T-cell (primary cell): ENCODE measurements at places on chromosomes 6 and 20. TPM values are rescaled to one million over a fixed set of nuclear protein-coding genes. Genes with fewer than 3 reads are reported as not detected.

The DUSP22 gene
- 32.0 TPM for total RNA-seq

The TRIM39 gene
- total RNA-seq, result 50.6 TPM

The RIMS4 gene
- 0.12 TPM for total RNA-seq

GRCh38 chr20:44031781-44032582 is 117.3 kb downstream of the TOX2 start:
- H3K27ac ChIP-seq, result no peak overlapping the region
- H3K36me3 ChIP-seq, result no peaks in the 10 kb centered on the region
- DNase-seq, result no peak
- no peak overlapping the region for H3K4me3 ChIP-seq
- no peaks in the 10 kb centered on the region for H3K27me3 ChIP-seq
- peaks cover 16% of the 10 kb centered on the region for H3K4me1 ChIP-seq

- H3K27ac ChIP-seq, result no peak overlapping the region
- peaks cover 87% of the 10 kb centered on the region for H3K36me3 ChIP-seq
- DNase-seq, result no peak
- no peak overlapping the region for H3K4me3 ChIP-seq
- H3K4me1 ChIP-seq, result peaks cover 25% of the 10 kb centered on the region
- H3K27me3 ChIP-seq, result no peaks in the 10 kb centered on the region
Measured at GRCh38 chr6:35318196-35319171, 20.9 kb downstream of the DEF6 start.

- H3K27me3 ChIP-seq, result no peaks in the 10 kb centered on the region
- H3K4me1 ChIP-seq, result no peaks in the 10 kb centered on the region
- DNase-seq, result no peak
- no peaks in the 10 kb centered on the region for H3K36me3 ChIP-seq
- H3K27ac ChIP-seq, result no peak overlapping the region
- H3K4me3 ChIP-seq, result no peak overlapping the region
Measured at GRCh38 chr6:120129228-120129627, 779.7 kb upstream of the MAN1A1 start.

GRCh38 chr20:18056174-18057100 is 1.3 kb downstream of the OVOL2 start:
- no peak for DNase-seq
- H3K36me3 ChIP-seq, result no peaks in the 10 kb centered on the region
- H3K4me1 ChIP-seq, result peaks cover 12% of the 10 kb centered on the region
- no peak overlapping the region for H3K27ac ChIP-seq
- H3K27me3 ChIP-seq, result peaks cover 17% of the 10 kb centered on the region

DNA sequence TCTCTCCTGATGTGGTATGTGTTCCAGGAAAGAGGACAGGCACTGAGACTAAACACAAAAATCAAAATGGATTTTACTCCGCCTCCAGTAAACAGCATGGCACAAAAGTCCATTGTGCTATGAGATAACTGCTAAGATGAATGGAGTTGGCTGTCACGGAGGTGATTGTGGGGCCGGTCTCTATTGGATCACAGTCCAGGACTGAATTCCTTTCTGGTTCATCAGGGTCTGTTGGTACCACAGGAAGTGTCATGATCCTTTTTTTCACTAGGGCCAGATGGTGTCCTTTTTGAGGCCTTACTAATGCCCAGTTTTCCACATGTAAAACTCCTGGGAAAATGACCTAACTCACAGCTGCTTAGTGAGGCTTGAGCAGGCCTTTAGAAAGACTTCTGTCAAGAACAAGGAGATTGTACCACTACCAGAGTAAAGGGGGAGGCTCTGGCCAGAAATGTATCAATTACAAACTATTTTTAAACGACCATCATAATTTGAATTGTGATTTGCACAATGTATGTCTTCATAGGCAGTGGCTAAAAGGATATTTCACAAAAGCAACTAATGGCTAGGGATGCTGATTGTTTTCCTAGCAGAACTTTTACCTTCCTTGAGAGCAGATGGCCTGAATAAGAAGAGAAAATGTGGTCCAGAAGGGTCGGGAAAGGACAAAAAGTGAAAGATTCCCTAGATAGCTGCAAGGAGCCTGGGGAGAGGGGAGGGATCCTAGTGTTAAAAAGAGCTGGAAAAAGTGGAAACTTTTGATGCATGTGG is 192.2 kb upstream of the POU3F2 start:
- H3K27me3 ChIP-seq, result no peaks in the 10 kb centered on the region
- no peaks in the 10 kb centered on the region for H3K4me1 ChIP-seq
- no peak overlapping the region for H3K27ac ChIP-seq
- H3K4me3 ChIP-seq, result no peak overlapping the region
- no peak for DNase-seq

- no peaks in the 10 kb centered on the region for H3K4me1 ChIP-seq
- no peaks in the 10 kb centered on the region for H3K36me3 ChIP-seq
- no peak overlapping the region for H3K27ac ChIP-seq
- H3K27me3 ChIP-seq, result peaks cover 10% of the 10 kb centered on the region
Measured at GRCh38 chr20:17916433-17916891, 52.1 kb downstream of the SNX5 start.

- peaks cover 3% of the 10 kb centered on the region for H3K27me3 ChIP-seq
- peaks cover 13% of the 10 kb centered on the region for H3K4me1 ChIP-seq
- no peak for DNase-seq
- no peak overlapping the region for H3K4me3 ChIP-seq
Measured at GRCh38 chr6:122790423-122791309, 1.6 kb downstream of the SMPDL3A start.

- H3K4me1 ChIP-seq, result no peaks in the 10 kb centered on the region
- DNase-seq, result no peak
- no peaks in the 10 kb centered on the region for H3K27me3 ChIP-seq
- no peak overlapping the region for H3K27ac ChIP-seq
- H3K4me3 ChIP-seq, result no peak overlapping the region
Measured at GRCh38 chr6:2108700-2109306, 136.6 kb downstream of the GMDS start.

DNA sequence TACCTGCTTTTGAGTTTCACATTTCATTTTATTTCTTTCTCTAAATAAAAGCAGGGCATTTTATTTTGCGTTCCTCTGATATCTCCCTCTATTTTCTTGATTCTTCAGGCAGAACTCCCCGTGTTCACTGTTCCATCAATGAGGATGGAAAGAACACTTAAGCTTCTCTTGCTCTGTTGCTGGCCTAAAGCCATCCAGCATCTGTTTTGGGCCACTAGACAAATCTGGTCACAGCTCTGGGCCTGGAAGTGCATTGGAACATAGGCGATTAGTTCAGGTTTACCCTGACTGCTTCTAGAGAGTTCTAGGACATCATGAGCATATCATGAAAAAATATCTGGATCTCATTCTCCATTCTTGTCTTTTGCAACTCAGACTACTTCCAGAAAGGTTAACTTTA is 611.2 kb downstream of the UTRN start:
- H3K27ac ChIP-seq, result no peak overlapping the region
- no peaks in the 10 kb centered on the region for H3K27me3 ChIP-seq
- no peak for DNase-seq
- H3K4me1 ChIP-seq, result no peaks in the 10 kb centered on the region
- H3K36me3 ChIP-seq, result no peaks in the 10 kb centered on the region
- H3K4me3 ChIP-seq, result no peak overlapping the region

GRCh38 chr6:157075549-157076450 is 247.5 kb downstream of the TMEM242 start:
- H3K27ac ChIP-seq, result no peak overlapping the region
- no peak for DNase-seq
- no peaks in the 10 kb centered on the region for H3K27me3 ChIP-seq
- peaks cover 6% of the 10 kb centered on the region for H3K36me3 ChIP-seq
- H3K4me1 ChIP-seq, result no peaks in the 10 kb centered on the region

- H3K4me3 ChIP-seq, result no peak overlapping the region
- no peaks in the 10 kb centered on the region for H3K27me3 ChIP-seq
- no peak overlapping the region for H3K27ac ChIP-seq
- no peaks in the 10 kb centered on the region for H3K36me3 ChIP-seq
- H3K4me1 ChIP-seq, result no peaks in the 10 kb centered on the region
Measured at GRCh38 chr20:11849270-11849915, 68.3 kb upstream of the BTBD3 start.

DNA sequence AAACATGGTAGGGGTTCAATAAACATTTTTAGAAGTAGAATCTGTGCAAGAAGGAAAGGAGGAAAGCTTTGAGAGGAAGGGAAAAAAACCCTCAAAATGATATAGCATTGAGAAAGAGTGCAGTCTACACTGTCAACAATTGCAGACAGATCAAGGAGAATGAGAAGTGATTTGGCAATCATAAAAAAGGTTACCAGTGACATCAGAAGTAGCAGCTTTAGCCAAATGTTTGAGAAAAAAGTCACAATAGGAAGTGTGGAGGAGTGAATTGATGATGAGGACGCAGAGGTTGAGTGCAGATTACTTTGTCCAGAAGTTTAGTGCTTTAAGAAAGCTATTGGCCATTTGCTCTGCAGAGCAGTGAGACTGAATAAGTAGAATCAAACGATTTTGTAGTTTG is 155.0 kb downstream of the GJA1 start:
- no peak overlapping the region for H3K27ac ChIP-seq
- no peaks in the 10 kb centered on the region for H3K36me3 ChIP-seq
- no peaks in the 10 kb centered on the region for H3K27me3 ChIP-seq
- H3K4me3 ChIP-seq, result no peak overlapping the region

GRCh38 chr6:31799781-31800180 is 4.2 kb upstream of the VARS1 start:
- H3K36me3 ChIP-seq, result no peaks in the 10 kb centered on the region
- no peak for DNase-seq
- H3K27me3 ChIP-seq, result no peaks in the 10 kb centered on the region

DNA sequence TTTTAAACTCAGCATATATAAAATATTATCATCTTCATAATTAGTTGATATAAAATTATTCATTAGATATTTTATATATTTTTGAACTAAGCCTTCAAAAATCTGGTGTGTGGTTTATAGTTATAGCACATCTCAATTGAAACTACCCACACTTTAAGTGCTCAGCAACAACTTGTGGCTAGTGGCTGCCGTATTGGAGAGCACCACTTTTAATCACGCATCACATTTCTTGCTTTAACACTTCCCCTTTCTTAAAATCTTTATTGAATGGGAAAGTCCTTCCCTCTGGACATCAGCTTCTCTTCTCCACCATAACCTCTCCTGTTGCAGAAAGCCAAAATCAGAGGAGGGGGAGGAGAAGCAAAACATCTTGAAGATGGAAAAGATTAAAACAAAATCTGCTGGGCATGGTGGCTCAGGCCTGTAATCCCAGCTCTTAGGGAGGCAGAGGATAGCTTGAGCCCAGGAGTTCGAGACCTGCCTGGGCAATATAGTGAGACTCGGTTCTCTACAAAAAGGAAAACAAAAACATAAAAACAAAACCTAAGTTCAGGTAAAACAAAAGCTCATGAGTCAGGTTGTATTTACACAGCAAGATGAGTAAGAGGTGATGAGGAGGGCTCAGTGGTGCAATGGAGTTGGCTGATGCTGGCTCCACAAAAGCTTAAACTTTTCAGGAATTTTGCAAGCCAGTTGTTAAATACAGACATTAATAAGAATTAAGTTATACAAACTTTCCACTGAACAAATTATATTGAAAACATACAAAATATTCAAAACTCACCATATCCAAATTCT is 237.0 kb upstream of the SUPT3H start:
- peaks cover under 1% of the 10 kb centered on the region for H3K4me1 ChIP-seq
- no peak overlapping the region for H3K27ac ChIP-seq
- no peaks in the 10 kb centered on the region for H3K36me3 ChIP-seq
- H3K27me3 ChIP-seq, result no peaks in the 10 kb centered on the region
- no peak for DNase-seq

DNA sequence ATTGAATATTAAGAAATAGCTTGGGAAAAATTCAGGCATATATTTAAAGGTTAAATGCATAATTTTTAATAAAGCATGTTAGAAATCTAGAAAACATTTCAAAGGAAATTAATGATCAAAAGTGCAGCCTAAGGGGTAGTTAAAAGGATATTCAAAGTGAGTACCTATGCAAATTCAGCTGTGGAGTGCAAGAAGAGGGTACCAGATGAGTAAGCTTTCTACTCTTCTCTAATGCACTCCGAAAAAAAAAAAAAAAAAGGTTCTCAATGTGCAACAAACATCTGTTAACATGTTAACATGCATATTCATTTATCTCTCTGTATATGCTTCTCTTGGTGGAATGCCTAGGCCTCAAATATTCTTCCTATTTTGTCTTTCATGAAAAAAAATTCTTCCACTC is 32.0 kb upstream of the KATNA1 start:
- H3K36me3 ChIP-seq, result peaks cover 38% of the 10 kb centered on the region
- H3K4me3 ChIP-seq, result no peak overlapping the region
- H3K27ac ChIP-seq, result no peak overlapping the region
- no peaks in the 10 kb centered on the region for H3K27me3 ChIP-seq
- no peaks in the 10 kb centered on the region for H3K4me1 ChIP-seq

GRCh38 chr20:25539742-25540672 is 45.3 kb downstream of the NINL start:
- H3K4me3 ChIP-seq, result no peak overlapping the region
- H3K36me3 ChIP-seq, result no peaks in the 10 kb centered on the region
- no peaks in the 10 kb centered on the region for H3K27me3 ChIP-seq

GRCh38 chr6:84798257-84798656 is 33.9 kb upstream of the TBX18 start:
- DNase-seq, result no peak
- no peaks in the 10 kb centered on the region for H3K27me3 ChIP-seq

GRCh38 chr20:64027981-64028685 is 7.8 kb upstream of the C20orf204 start:
- H3K27me3 ChIP-seq, result no peaks in the 10 kb centered on the region
- no peak overlapping the region for H3K27ac ChIP-seq
- H3K36me3 ChIP-seq, result peaks cover 65% of the 10 kb centered on the region
- no peak overlapping the region for H3K4me3 ChIP-seq
- DNase-seq, result no peak
- no peaks in the 10 kb centered on the region for H3K4me1 ChIP-seq

DNA sequence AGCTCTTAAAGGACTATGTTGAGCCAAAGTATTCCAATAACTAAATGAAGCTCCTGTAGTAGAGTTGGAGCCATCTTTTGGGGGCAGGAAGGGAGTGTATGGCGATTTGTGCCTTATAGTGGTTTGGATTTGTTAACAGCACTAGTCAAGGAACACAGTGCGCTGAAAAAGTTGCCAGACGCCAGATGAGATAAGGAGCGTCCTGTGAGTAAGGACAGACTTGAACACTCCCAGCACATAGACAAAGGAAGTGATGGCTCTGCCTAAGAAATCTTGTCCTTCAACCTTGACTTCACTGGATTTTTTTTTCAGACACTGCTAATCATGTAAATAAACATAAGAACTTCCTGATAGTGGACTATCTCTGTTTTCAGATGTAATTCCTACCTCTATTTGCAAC is 136.9 kb downstream of the TRMT11 start:
- H3K27me3 ChIP-seq, result no peaks in the 10 kb centered on the region
- no peaks in the 10 kb centered on the region for H3K4me1 ChIP-seq
- H3K36me3 ChIP-seq, result no peaks in the 10 kb centered on the region

GRCh38 chr20:2137552-2138201 is 36.0 kb downstream of the STK35 start:
- DNase-seq, result no peak
- H3K4me3 ChIP-seq, result no peak overlapping the region
- H3K27me3 ChIP-seq, result no peaks in the 10 kb centered on the region
- H3K36me3 ChIP-seq, result peaks cover 10% of the 10 kb centered on the region
